Activated CD4-positive, CD25-positive, alpha-beta regulatory T cell treated with anti-CD3 and anti-CD28 coated beads, Interleukin-2, amount 50 U/mL, for 24 hours (primary cell): ENCODE measurements at places on chromosomes 6 and 20.

DNA sequence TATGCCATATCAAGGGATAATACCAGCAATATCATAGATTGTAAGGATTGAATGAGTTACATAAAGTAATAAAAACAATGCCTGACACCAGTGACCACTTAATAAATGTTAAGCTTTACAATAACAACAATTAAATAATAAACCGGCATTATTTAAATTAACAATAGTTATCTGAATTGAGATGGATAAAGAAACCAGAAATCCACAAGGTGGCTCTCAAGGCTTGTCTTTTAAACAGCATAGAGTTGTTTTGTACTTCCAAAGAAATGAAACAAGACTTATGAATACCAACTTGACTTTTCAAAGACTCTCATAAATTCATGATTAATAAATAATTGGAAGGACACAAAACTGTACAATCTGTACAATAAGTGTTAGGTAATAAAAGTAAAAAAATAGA is 203.1 kb downstream of the ASCC3 start:
- no peak for ATAC-seq

DNA sequence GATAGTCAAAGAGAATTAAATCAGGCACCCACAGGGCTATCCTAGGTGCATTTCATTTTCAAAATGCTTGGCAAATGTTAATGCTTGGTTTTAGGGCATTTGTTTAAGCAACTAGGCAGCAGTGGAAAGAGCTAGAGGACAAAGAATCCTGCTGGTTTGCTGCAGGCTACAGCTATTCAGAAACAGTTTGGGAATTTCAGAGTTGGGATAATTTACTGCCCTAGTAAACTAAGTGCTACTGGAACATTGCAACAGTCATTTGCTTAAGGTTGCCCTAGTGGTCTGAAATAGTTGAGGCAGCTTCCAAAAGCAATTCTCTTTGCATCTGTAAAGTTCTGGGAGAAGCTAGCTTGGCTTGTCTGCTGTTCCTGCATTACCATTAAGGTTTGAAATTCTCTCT is 312.7 kb downstream of the LAMA2 start:
- ATAC-seq: no peak

GRCh38 chr6:112936504-112936903 is 589.4 kb downstream of the RFPL4B start:
- ATAC-seq: no peak

DNA sequence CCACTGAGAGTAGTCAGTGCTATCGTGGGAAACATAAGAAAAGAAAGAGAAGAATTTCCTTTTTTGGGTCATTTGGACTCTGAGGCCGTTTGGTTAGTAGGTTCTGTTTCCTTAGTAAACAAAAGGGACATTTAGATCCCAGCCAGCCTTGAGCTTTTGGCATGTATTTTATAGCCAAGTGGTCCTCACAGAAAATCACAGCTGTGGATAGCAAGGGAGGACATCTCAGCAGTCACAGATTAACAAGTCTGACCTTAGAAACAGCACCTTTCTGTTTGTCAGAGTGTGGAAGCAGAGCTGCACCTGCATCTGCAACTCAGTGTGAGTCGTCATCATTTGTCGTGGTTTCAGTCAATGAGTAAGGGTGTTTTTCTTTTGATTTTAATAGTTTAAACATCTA is 40.5 kb downstream of the FAM120B start:
- ATAC-seq: peak; percentile 90

DNA sequence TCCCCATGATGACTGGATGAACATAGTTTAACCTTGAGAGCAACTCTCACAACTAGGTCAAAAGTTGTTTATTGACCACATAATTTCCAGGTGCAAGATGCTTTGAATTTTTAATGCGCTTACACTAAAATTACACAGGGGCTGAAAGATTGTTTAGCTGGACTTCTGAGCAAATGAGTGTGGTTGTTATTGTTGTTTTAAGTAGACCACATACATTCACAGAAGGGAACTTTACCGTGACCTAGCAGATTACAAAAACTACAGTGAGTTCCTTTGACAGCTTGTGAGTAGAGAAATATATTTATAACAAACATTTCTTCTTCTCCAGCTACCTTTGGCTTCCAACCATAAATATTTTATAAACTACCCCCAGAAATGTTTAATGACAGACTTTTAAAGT is 178.9 kb downstream of the UST start:
- ATAC-seq: no peak

- ATAC-seq: no peak
Measured at GRCh38 chr6:80530103-80530502, 423.6 kb downstream of the BCKDHB start.

DNA sequence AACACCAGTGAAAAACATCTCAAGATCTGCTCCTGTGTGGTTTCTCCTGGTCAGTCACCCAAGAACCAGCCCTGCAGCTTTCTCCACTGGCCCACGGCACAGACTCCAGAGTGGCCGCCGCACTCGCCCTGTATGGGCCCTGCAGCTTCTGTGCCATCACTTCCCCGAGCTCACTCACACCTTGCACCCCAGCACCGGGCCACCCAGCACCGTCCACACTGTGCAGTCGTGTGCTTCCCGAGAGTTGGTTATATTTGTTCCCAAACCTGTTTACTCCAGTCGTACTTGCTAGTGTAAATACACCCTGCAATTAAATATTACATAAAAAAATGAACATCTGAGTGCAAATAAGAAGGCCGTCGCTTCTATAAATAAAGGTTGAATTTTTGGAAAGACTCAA is 341.7 kb downstream of the CDH26 start:
- no peak for ATAC-seq

DNA sequence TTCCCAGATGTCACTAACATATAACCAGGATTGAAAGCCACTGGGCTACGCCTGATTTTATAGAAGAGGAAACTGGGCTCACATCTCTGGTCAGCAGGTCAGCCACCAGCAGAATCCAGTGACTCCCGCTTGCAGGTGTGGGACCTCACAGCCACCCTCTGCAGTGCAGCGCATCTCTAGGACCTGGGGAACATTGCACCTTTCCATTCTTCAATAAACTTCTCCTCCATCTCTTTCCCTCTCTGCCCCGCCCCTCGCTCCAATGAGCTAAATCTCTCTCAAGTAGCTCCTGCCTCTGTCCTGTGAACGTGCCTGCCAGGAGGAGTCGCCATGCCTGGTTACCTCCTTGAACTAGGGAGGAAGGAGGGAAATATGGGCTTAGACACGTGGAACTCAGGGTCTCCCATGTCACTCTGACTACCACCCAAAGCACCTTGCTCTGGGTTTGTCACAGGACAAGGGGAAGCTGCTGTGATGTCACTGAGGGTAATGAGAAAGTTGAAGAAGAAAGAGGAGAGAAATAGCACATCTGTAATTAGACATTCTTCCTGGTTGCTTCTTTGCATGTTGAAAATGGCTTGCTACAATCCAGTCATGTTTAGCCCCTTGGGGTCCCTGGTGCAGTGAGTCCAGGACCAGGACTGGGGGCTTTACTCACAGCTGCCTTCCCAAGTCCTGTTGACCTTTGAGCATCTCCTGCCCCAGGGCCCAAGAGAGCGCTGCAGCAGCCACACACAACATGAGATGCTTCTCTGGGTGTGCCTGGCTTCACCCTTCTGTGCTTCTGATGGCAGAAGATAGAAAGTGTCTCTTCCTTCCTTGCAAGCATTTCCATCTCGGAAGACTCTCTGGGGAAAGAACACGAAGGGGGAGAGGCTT is 469.4 kb downstream of the PREX1 start:
- ATAC-seq: no peak

DNA sequence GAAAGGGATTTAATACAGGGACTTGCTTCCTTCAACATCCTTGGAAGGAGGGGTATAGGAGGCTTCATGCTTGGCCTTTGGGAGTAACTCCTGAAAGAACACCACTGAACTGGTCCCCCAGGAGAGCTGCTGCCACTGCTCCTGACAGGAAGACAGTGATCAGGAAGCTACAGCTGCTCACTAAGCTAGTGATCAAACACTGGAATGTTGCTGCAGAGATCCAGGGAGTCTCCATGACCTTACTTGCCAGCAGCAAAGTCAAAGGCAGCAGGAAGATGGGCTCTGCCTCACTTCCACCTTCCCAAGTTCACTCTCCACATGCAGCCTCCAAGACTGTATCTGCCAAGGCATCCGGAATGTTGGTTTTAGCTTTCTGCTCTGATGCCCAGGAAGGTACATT is 31.8 kb downstream of the PIM1 start:
- ATAC-seq: no peak

DNA sequence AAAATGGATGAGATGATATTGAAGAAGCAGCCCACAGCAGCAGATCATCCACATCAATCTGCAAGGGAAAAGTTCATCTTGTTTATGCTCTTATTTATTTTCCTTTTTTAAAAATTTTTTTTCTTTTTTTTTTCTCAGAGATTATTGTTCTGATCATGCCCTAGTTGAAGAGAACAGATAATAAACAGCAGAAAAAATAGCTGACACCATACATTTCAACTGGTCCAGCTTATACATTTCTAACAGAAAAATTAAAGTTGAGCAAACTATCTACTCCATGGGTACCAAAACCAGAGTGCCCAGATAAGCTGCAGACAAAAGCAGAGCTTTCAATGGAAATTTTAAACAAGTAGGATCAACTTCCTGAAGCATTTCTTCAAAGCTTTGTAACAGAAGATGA is 9.3 kb downstream of the KIAA0319 start:
- no peak for ATAC-seq

- ATAC-seq: no peak
Measured at GRCh38 chr6:157684620-157685299, 138.3 kb upstream of the SNX9 start.

- ATAC-seq: no peak
Measured at GRCh38 chr20:53907968-53908751, 162.2 kb downstream of the BCAS1 start.
